Left lung (tissue), 14 donors: ENCODE measurements at places on chromosomes 1 and 21. TPM values are rescaled to one million over a fixed set of nuclear protein-coding genes. Genes with fewer than 3 reads are reported as not detected.
A peak's percentile ranks its signal among the peaks of the same experiment; 100 is the strongest.

NBPF6 gene
- not detected for polyA plus RNA-seq

RGS13 gene
- polyA plus RNA-seq: 4.8 TPM

ANGPTL7 gene
- 0.17 TPM for polyA plus RNA-seq

NMNAT2 gene
- polyA plus RNA-seq: 1.4 TPM

DNA sequence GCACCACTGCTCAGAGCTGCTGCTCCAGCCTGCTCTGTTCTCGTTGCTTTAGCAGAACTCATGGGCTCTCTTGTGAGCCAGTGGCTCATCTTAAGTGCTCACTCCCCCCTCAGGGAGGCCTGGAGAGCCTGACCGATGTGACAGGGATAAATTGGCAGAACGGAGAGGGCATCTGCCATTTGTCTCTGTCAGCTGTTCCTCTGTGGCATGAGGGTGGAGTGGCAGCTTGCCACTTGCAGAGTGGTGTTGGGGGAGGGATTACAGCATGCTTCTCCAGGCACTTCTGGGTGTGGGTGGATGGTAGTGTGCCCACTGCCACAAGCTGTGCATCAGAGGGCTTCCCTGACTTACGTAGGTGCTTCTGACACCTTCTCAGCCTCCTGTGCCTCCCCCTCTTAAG is 229.5 kb downstream of the PAPPA2 start:
- no peak overlapping the region for H3K27ac ChIP-seq
- H3K4me3 ChIP-seq: no peak overlapping the region
- H3K27me3 ChIP-seq: no peaks in the 10 kb centered on the region
- no peaks in the 10 kb centered on the region for H3K36me3 ChIP-seq

- H3K27me3 ChIP-seq: no peaks in the 10 kb centered on the region
- no peak overlapping the region for H3K4me3 ChIP-seq
- H3K27ac ChIP-seq: no peak overlapping the region
- no peaks in the 10 kb centered on the region for H3K36me3 ChIP-seq
- DNase-seq: no peak
These were observed 143.0 kb downstream of the ELAVL4 start for GRCh38 chr1:50251702-50252101.

- H3K27me3 ChIP-seq: no peaks in the 10 kb centered on the region
- DNase-seq: no peak
- H3K4me1 ChIP-seq: no peaks in the 10 kb centered on the region
- no peak overlapping the region for H3K27ac ChIP-seq
- no peaks in the 10 kb centered on the region for H3K36me3 ChIP-seq
These were observed 8.0 kb downstream of the ECHDC2 start for GRCh38 chr1:52913537-52913936.

DNA sequence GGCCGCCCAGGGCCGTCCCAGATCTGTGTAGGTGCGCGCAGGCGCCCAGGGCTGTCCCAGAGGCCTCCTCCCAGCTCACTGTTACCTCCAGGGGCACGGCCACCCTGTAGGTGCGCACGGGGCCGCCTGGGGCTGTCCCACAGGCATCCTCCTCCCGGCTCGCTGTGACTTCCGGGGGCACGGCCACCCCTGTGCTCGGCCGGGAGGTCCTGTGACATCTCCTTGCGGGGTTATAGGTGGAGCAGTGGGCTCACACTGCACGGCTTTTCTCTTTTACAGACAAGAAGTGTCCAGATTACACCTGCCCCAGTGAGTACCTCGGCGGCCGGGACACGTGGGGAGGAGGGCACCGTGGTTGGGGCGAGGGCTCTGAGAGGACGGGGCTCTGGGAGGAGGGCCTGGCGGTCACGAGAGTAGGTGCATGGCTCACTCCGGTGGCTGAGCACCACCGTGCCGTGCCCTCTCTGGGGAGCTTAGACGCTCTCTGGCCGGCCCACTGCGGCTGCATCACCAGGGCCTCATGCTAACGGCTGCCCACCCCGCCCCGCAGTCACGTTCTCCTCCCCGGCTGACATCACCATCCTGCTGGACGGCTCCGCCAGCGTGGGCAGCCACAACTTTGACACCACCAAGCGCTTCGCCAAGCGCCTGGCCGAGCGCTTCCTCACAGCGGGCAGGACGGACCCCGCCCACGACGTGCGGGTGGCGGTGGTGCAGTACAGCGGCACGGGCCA is 21.4 kb downstream of the COL6A1 start:
- H3K36me3 ChIP-seq: no peaks in the 10 kb centered on the region
- no peak for DNase-seq
- no peak overlapping the region for H3K4me3 ChIP-seq
- H3K4me1 ChIP-seq: no peaks in the 10 kb centered on the region

GRCh38 chr1:59673573-59674450 is 140.9 kb upstream of the HOOK1 start:
- H3K4me1 ChIP-seq: peaks cover 82% of the 10 kb centered on the region
- peak; percentile 86 for DNase-seq
- no peaks in the 10 kb centered on the region for H3K36me3 ChIP-seq

DNA sequence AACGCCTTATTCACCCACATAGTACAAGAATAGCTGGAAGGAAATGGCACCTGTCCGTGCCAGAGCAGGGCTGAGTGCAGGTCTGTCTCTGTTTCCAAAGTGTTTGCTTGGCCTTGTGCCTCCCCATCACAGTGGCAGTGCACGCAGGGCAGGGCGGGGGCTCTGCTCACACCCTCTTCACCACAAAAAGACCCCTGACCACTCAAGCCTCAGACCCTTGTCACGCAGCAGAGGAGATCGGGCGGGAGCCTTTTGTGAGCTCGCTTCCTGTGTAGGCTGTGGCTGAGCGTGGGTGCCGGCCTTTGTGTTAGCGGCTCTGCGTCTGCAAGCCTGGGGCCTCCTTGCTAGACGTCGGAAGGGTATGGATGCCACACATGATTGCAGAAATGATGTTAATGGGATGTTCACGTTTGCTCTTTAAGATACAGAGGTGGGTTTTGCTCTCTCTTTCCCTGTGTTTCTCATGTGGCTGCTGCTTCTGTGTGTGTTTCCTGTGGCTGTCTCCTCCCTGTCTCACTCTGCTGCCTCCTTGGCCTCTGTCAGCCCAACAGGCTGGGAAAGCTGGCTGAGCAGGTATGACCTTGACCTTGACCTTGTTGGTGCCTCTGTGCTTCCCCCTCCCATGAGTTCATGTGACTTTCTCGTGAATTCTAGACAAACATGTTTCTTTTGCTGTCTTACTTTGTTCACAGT is 45.4 kb downstream of the S100B start:
- no peak for DNase-seq
- no peaks in the 10 kb centered on the region for H3K27me3 ChIP-seq
- H3K36me3 ChIP-seq: peaks cover 99% of the 10 kb centered on the region
- H3K4me3 ChIP-seq: no peak overlapping the region

DNA sequence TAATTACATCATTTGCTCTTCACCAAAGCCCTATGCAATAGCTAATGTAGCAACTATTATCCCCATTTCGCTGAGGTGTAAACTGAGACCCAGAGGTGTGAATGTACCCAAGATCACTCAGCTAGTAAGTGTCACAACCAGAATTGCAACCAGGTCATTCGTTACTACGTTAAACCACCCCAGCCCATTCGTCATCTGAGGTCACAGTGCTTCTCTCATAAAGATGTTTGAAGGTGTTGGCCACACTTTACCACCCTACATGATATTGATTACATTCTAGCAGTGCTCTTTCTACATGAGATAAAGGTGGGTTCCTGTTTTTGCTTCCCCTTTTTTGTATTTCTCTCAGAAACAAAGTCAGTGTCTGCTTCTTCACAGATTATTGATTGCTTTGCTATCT is 195.3 kb downstream of the ZBTB18 start:
- no peaks in the 10 kb centered on the region for H3K36me3 ChIP-seq
- H3K27me3 ChIP-seq: no peaks in the 10 kb centered on the region
- H3K4me1 ChIP-seq: no peaks in the 10 kb centered on the region
- no peak overlapping the region for H3K27ac ChIP-seq
- H3K4me3 ChIP-seq: no peak overlapping the region
- DNase-seq: no peak

GRCh38 chr1:229370601-229371021 is 27.8 kb upstream of the CCSAP start:
- H3K36me3 ChIP-seq: no peaks in the 10 kb centered on the region
- H3K4me1 ChIP-seq: no peaks in the 10 kb centered on the region
- H3K27me3 ChIP-seq: no peaks in the 10 kb centered on the region
- H3K27ac ChIP-seq: no peak overlapping the region

DNA sequence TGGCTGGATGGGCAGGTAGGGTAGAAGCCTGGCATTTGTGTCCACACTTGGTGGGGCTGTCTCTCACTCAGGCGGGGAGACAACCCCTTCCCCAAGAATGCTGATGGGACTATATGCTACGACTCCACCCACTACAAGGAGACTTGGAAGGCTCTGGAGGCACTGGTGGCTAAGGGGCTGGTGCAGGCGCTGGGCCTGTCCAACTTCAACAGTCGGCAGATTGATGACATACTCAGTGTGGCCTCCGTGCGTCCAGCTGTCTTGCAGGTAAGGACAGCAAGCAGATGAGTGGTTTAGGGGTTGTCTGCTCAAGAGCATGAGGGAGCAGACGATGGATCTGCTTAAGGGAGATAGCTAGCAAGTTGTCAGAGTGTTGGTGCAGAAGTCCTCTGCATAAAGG is 15.9 kb upstream of the NASP start:
- H3K27ac ChIP-seq: no peak overlapping the region
- peaks cover 81% of the 10 kb centered on the region for H3K36me3 ChIP-seq
- peaks cover 3% of the 10 kb centered on the region for H3K4me1 ChIP-seq
- H3K27me3 ChIP-seq: no peaks in the 10 kb centered on the region
- H3K4me3 ChIP-seq: no peak overlapping the region

- no peaks in the 10 kb centered on the region for H3K27me3 ChIP-seq
- no peak overlapping the region for H3K4me3 ChIP-seq
- H3K4me1 ChIP-seq: no peaks in the 10 kb centered on the region
- no peaks in the 10 kb centered on the region for H3K36me3 ChIP-seq
These were observed 49.9 kb downstream of the CHRM3 start for GRCh38 chr1:239436286-239436685.

- peaks cover 17% of the 10 kb centered on the region for H3K4me1 ChIP-seq
- no peak overlapping the region for H3K27ac ChIP-seq
These were observed 5.9 kb downstream of the IGSF8 start for GRCh38 chr1:160092366-160093068.

DNA sequence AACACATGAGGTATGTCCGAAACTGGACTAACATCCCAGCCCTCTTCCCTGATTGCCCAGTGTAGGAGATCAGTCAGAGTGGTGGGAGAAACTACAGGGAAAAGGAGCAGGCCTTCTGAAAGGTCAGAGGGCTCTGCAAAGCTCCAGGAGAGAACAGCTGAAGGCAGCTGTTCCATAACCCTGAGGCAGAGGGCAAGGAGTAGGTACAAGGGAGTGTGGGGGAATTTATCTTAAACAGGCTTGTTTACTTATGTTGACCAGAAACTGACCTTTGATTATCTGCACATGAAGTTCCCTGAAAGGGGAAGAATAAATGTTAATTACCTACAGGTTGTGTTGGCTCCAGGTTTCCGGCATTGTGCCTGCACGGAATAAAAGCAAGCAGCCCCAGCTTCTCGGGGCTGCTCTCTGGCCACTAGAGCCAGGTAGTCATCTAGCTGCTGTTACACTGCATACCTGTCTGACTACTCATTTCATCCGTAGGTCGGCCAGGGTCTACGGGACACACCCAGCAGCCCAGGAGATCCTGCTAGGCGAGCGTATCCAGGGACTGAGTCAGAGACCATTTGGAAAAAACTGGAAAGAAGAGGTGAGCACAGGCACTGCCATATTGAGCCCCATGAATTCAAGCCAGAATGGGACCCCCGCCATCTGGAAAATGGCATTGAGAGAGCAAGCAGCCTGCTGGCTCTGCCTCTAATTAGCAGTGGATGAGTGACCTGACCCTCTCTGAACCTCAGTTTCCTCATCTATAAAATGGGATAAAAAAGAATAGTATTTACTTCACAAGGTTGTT is 14.9 kb upstream of the PAQR7 start:
- H3K4me1 ChIP-seq: peaks cover 33% of the 10 kb centered on the region
- H3K27ac ChIP-seq: peak overlapping the region; percentile 53

DNA sequence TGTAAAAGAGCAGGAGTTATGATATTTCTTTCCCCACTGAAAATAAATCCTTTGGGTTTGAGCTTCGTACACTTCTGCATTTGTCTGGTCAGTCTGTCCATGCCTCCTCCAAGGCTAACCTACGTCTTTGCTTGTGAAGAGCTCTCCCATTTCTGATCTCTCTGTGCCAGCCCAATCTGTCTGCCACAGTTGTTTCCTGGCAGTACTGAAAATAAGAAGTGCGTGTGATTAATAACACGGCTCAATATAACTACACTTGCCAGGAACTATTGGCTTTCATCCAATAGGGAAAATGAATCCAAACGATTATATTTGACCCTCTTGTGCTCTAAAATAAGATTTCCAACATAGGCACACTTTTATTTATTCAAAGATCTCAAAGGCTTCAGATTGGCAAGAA is 19.2 kb upstream of the COL24A1 start:
- H3K4me1 ChIP-seq: no peaks in the 10 kb centered on the region
- no peaks in the 10 kb centered on the region for H3K27me3 ChIP-seq

GRCh38 chr21:37118187-37118826 is 45.3 kb downstream of the TTC3 start:
- peaks cover 13% of the 10 kb centered on the region for H3K36me3 ChIP-seq
- no peaks in the 10 kb centered on the region for H3K4me1 ChIP-seq
- no peak overlapping the region for H3K4me3 ChIP-seq
- H3K27ac ChIP-seq: no peak overlapping the region

GRCh38 chr1:159678939-159679338 is 35.5 kb downstream of the CRP start:
- no peaks in the 10 kb centered on the region for H3K36me3 ChIP-seq
- no peak overlapping the region for H3K27ac ChIP-seq
- no peaks in the 10 kb centered on the region for H3K27me3 ChIP-seq
- no peaks in the 10 kb centered on the region for H3K4me1 ChIP-seq
- H3K4me3 ChIP-seq: no peak overlapping the region
